ENCODE measurements at places on chromosomes 1 and 21.

GRCh38 chr1:102628109-102628613 is 480.2 kb downstream of the COL11A1 start:
- DNase-seq: peak; percentile 50

GRCh38 chr1:150895618-150896017 is 8.7 kb downstream of the CTXND2 start:
- no peak for DNase-seq

- no peak for DNase-seq
Measured at GRCh38 chr1:114153261-114154145, at the start of gene SYT6. SYT6 (minus strand) TSS chr1:114153869; CDS start chr1:114153772, 97 bp downstream.

DNA sequence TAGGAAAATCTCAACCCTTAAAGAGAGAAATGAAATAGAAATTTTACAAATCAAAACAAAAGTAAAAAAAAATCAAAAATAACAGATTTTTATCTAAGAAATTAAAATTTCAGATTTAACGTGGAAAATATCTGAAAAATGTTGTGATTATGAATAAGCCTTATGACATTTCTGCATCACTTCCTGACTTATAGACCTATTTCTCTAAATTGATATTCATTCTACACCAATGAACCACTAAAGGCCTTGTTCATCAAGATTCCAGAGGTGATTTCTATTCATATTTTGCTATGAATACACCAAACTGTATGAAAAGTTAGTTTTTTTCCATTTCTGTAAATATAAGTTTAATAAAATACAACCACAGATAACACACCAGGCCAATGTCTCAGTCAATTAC is 261.5 kb downstream of the SMYD3 start:
- no peak for DNase-seq

- DNase-seq: no peak
Measured at GRCh38 chr1:63327417-63328054, 5.2 kb downstream of the FOXD3 start.

GRCh38 chr1:66927528-66927927 is 2.7 kb downstream of the MIER1 start:
- DNase-seq: no peak

GRCh38 chr1:111615870-111616715 is 3.5 kb upstream of the RAP1A start:
- DNase-seq: no peak
